ENCODE measurements at places on chromosomes 5 and 9.

DNA sequence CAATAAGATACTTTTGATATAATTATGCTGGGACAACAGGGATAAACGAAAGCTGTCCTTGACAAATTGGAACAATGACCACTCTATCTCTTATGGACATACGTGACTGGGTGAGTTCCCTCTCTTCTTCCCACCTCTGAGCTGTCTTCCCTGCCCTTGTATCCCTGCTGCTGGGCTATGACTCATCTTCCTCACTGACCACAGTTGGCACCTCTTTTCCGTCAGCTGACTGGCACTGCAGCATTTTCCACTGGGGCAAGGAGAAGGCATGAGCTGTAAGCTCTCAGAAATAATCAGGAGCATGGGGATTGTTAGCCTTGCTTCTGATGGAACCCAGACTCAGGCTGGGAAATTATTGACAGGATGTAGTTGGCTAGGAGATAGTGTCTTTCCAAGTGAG lies 48.7 kb downstream of the PCSK1 start:
- no peak for DNase-seq

DNA sequence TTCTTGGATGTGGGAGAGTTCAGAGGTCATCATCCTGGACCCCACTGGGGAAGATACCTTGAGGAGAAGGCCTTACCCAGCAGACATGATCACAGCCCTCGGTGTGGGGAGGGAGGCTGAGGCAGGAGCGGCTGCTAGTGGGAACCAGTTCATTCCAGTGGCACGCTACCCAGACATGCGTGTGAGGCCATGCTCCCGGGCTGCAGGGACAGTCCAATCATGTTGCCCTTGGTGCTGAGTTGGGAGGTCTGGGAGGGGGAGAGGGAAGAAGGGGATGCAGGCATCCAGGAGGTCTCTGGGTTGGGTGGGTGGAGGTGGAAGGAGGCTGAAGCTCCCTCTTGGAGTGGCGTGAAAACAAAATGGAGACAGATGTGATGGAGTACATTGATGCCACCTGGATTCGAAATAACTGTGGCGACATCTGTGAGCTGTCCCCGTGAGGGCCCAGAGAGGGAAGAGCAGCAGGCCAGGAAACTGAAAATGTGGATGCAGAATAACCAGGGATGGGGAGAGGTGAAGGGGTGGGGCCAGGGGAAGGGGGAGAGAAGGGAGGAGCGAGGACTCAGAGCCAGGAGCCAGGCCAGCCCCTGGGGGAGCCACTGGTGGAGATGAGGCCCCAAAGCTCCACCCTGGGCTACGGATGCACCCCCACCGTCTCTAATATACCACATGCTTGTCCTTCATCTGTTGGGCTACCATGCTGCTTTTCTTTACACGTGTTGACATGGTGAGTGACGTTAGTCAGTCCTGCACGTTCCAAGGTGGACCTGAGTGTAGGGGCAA lies 16.2 kb downstream of the NDUFS6 start:
- DNase-seq: no peak

GRCh38 chr9:110712955-110713354 lies 44.4 kb downstream of the MUSK start:
- no peak for DNase-seq

DNA sequence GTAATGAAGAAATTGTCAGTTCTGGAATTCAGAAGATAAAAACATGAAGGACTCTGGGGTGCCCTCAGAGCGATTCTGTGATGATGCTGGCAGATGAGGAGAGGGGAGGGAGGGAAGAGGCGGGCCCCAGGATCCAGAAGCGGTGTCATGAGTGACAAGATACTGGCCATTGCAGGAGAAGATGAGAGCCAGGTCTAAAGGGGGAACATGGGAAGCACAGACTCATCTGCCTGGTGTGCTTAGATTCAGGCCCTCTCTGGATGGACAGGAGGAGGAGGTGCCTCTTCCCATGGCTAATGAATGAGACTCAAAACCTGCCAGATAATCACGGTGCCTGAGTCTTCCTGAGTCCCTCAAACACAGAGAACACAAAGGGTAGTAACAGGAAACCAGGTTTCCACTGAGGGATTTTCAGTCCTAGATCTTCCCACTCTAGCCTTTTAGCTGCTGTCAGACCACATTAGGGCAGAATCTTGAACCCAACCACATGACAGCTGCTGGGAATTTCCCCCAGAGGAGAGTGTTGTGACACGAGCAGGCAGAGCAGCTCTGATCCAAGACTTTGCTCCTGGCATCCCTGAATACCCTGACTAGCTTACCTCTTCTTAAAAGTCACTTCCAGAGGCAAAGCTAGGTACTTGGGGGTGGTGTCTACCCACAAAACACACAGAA lies 28.2 kb upstream of the HSPA9 start:
- no peak for DNase-seq

GRCh38 chr9:127395497-127396252 lies 1.3 kb upstream of the SLC2A8 start:
- DNase-seq: no peak

- DNase-seq: no peak
Observed at GRCh38 chr5:99331061-99331460, 402.3 kb upstream of the CHD1 start.

All from stimulated activated CD8-positive, alpha-beta memory T cell treated with anti-CD3 and anti-CD28 coated beads, Interleukin-12 subunit alpha, Interleukin-12 subunit beta, amount 100 ng/mL, for 1 hour (primary cell).